Fibroblast of villous mesenchyme (primary cell): ENCODE measurements at places on chromosomes 7 and 10.

GRCh38 chr10:122555442-122555841, 5.1 kb upstream of the DMBT1 start:
- no peak for DNase-seq

DNA sequence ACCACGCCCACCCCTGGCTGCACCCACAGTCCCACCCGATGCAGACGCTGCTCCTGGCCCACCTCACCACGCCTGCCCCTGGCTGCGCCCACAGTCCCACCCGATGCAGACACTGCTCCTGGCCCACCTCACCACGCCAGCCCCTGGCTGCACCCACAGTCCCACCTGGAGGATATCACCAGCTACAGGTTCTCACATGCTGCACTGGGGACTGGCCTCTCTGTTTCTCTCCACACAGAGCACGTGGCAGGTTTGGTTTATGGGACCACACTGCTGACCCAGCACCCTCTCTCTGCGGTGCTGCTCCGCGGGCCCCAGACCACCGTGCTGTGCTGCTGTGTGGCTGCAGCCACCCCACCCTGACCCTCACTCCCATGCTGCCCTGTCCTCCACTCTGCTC, 120.9 kb downstream of the VIPR2 start:
- no peak for DNase-seq

DNA sequence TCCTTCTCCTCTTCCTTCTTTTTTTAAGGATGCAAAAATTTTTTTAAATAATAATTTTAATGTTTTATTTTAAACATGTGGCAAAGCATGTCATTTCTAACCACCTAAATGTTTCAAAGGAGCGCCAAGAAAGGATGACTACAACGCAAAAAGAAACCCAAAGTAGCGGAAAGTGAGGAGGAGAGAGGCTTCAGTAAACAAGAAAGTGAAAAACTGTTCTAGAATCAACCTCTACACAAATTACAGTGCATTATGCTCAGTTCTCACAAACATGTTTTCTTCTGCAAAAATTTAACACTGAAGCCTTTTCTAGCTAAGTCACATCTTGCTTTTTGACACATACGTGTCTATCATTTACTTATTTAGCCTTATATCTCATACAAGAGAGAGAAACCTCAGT, 948.6 kb downstream of the GATA3 start:
- DNase-seq: no peak

DNA sequence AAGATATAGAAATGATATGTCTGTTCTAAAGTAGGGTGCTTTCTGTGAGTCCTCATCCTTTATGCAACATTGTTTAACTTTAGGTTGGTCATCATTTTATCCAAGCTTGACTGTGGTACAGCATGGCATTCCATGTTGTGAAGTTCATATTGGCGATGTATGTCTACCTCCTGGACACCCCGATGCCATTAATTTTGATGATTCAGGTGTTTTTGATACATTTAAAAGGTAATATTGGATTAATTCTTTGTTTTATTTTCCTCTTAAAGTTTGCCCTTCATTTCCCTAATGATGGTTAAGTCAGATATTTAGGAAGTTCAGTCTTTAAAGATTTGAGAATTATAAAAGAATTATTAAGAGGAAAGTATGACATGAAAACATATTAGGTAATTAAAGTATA, 21.3 kb downstream of the HBP1 start:
- DNase-seq: no peak

DNA sequence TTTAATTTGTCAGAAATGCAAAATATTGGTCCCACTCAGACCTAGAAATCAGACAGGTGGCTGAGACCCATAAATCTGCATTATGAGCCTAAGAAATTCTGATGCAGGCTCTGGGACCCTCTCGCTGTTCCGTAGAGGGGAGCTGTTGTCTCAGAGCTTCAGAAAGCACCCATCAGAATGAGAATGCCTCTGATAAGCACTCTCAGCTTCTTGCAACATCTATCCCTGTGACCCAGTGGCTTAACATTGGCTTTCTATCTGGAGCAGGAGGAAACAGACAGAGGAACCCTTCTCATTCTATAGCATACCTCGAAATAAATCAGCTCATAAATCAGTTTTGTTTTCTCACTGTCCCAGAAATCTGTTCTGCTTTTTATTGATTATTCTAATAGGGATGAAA, 184.6 kb upstream of the SP4 start:
- DNase-seq: no peak

- DNase-seq: no peak
Measured at GRCh38 chr10:118557946-118558345, 37.5 kb downstream of the PRLHR start.

- no peak for DNase-seq
Measured at GRCh38 chr10:74104996-74105395, 45.6 kb downstream of the AP3M1 start.

GRCh38 chr10:22750131-22750530, 35.8 kb upstream of the PIP4K2A start:
- no peak for DNase-seq

- no peak for DNase-seq
Measured at GRCh38 chr7:100059251-100059739, 9.7 kb downstream of the ZSCAN21 start.

DNA sequence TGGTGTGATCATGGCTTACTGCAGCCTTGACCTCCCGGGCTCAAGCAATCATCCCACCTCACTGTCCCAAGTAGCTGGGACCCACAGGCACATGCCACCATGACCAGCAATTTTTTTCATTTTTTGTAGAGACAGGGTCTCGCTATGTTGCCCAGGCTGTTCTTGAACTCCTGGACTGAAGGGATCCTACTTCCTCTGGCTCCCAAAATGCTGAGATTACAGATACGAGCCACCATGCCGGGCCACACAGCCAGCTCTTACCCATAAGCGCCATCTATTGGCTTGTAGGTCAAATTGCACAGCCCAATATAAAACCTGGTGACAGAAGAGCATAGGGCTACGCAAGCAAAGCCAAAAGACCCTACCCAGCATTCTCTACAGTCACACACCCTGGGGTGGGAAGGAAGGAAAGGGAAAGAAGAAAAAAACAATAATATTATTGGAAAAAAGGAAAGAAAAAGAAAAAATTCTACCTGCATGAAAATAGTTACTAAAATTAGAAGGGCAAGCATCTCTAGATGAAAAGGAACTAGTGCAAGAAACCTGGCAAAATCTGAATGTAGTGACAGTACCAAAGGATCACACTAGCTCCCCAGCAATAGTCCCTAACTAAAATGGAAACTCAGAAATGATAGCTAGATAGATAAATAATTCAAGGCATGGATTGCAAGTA, 29.4 kb upstream of the AMPH start:
- peak; percentile 47 for DNase-seq

- DNase-seq: no peak
Measured at GRCh38 chr7:576524-577277, 57.1 kb upstream of the PDGFA start.

GRCh38 chr10:127944256-127944655, 37.4 kb downstream of the PTPRE start:
- no peak for DNase-seq

DNA sequence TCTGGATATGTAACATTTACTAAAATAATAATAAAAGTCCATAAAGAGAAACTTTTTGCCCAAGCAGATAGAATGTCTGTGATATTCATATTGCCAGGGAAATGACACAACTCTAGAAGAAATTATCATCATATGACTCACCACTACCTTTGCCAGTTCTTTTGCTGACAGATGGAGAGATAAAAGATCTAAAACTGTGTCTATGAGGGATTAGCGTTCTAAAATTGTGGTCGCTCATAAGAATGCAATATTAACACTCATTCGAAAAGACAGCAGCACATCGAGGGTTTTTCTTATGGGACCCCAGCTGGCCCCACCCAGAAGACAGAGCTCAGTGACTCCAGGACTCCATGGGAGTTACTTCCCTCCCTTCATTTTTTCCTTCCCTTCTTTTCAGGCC, 16.6 kb upstream of the LANCL2 start:
- peak; percentile 44 for DNase-seq

GRCh38 chr10:29761916-29762315, 127.1 kb upstream of the SVIL start:
- no peak for DNase-seq
